ENCODE measurements at places on chromosomes 3 and 15.
A peak's percentile ranks its signal among the peaks of the same experiment; 100 is the strongest.

GRCh38 chr3:168407381-168407780 is 311.7 kb upstream of the GOLIM4 start:
- DNase-seq = no peak

GRCh38 chr3:145533696-145534095 is 627.3 kb downstream of the PLOD2 start:
- DNase-seq = no peak

DNA sequence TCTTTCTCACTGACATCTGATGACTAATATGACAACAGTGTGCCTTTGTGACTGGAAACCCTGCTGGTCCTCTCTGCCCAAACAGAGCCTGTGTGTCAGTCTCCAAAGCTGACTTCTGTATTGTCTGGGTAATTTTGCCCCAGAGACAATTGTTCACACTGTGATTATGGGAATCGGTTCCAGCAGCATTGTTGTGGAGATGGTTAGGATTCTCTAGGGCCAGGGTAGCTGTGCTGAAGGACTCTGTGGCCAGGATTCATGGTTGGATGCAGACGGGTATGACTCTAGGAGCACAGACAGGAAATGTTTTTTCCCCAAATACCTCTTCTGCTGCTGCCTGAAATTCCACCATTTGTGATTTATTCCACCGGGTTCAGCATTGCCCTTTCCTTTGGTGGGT is 57.5 kb upstream of the ITGA11 start:
- DNase-seq = no peak

GRCh38 chr3:13894096-13894806 is 14.4 kb upstream of the WNT7A start:
- DNase-seq = peak; percentile 2

DNA sequence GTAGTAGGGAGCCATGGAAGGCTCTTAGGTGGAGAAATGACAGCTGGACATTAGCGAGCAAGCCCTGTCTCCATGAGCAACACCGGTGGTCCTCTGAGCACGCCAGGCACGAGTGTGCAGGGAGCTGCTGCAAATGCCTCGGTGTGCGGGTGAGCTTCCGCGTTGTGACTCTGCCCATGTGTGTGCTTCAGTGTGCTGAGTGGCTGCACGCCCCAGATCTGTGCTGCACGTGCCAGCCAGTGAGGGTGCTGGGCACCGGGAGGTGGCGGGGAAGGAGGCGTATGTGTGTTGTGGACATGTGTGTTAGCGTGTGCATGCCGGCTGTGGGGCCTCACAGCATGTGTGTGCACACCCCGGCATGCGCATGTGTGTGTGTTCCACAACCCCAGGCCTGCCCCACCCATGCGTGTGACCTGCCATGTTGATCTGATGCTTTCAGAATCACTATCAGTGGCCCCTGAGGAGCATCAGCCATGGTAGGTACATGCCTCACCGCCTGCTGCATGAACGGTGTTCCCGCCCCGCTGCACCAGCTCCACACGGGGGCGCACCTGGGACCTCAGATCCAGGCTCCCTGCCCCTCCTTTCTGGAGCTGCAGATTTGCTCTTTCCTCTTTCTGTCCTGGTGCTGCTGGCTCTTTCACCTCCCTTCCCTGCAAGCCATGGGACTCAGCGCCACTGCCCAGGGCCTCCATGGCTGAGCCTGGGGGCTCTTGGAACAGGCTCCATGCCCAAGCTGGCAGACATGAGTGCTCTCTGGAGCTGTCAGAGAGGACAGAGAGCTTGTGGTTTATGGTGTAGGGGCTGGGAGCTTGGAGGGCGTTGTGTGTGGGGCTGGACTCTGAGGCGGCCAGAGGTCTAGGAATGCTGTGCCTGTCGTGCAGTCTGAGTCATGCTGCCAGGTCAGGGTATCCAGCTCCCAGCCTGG is 169.4 kb downstream of the TBC1D2B start:
- no peak for DNase-seq

DNA sequence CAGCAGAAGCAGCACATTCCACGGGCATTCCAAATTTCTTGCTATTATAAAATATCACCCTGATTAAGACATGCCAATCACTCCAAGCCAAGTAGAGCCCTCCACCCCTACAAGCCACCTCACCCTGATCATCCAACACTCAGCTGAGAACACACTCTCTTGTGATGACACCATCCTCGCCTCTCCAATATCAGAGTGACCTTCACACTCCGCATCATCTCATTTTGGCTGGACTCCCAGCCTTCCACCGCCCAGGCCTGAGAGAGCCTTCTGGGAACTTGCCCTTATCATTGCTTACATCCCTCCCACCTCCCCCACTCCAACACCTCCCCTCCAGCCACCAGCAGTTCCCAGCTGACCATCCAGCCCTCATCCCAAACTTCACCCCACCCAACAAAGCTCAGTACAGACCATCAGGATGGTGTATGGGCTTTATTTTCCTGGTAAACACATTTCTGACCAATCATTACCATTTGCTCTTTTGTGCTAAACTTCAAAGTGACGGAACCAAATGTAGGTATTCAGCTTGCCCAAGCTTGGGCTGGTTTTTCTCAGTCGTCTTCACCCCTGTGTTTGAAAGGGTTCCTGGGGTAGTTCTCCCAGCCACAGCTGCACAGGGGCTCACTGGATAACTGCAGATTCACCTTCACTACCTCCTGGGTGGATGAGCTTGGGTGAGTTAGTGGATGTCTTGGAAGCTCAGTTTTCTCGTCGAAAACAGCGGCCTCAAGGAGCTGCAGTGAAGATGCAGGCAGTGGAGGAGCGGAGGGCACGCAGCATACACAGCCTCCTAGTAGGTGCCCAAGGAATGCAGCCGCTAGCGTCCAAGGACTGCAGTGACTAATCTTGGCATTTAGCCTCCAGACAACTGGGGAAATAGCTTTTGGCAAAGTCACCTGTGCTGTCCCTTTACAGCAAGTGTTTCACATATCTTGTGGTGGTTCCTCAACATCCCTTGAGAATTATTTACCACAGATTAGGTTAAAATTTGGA is 115.1 kb downstream of the LIPC start:
- peak; percentile 76 for DNase-seq

DNA sequence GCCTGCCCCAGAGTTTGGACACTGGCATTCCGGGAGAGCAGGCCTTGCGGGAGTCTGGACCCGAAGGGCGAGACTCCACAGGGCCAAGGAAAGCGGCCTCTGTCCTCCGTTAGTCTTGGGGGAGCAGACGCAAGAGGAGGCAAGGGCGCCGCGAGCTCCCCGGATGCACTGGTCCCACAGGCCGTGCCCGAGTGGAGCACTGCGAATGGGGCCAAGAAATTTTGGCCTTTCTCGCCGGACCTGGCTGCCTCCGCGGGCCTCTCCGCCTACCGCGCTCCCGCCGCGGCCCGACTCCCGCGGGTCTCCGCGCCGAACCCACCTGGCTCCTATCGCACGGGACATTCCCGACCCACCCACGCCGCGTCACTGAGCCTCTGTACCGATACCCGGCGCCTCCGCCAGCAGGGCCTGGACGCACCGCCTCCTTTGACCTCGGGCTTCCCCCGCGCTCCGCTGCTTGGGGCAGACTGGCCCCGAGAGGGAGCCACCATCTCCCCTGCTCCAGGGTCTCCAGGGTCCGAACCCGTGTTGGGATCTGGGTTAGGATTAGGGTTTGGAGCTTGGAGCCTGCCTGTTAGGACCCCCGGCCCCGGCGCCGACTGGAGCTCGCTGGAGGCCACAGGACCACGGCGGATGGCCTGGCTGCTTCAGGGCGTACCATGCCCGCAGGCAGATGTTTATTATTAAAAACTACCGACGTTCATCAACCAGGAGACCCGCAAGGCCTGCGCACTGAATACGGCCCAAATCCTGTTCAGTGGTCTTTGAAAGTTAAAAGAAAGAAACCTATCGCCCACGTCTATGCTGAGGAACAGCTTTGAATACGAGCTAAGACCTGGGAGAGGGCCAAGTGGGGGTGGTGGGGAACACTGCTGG is 11.7 kb downstream of the SHOX2 start:
- no peak for DNase-seq

GRCh38 chr3:10015461-10015904 is 10.8 kb upstream of the FANCD2 start:
- peak; percentile 54 for DNase-seq

GRCh38 chr3:157581371-157581770 is 78.2 kb upstream of the VEPH1 start:
- no peak for DNase-seq

DNA sequence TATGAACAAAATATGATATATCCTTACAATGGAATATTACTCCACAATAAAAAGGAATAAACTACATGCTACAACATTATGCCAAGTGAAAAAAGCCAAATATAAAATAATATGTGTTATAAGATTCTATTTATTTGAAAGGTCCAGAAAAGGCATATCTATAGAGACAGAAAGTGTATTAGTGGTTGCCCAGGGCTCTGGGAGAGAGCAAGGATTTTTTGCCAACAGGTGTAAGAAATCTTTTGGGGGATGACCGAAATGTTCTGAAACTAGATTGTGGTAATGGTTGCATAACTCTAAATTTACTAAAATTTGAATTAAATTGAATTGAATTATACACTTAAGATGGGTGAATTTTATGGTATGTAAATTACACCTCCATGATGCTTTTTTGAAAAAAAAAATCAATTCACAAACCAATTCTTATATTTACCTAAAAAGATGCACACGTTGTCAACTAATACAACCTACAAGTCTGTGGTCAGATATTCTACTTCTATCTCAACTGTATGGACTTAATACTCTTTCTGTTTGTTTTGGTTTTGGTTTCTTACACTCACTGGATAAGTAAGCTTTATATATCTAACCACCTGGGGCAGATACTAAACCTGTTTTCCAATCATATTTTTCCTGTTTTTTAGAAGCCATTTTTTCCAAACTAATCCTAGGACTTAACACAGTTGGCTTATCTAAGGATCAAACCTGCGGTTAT is 75.8 kb downstream of the FBN1 start:
- no peak for DNase-seq

DNA sequence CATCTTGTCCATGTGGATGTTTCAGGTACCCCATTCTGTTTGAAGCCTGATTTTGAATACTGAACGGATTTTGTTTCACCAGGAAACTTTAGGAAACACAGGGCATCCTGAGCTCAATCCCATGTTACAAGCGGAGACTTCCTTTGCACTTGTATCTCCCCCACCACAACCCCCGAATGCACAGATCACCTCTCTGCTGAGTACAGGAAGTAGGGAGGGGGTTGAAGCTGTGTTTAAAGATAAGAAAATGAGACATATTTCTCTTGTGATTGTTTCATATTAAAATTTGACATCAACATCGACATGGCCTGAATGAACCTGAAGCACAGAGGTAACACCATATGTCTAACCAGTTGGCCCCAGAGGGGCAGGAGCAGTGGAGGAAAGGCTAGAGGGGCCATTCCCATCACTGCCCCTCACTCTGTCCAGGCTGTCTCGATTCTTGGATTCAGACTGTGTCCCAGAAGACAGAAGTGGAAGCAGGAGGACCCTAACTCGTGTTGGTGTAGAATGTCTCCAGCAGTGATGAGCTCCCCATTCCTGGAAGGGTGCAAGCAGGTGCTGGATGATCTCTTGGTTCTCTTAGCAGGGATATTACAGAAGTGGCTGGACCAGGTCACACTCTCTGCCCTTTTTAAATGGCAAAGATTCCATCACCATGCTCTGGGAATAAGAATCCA is 59.6 kb upstream of the IQSEC1 start:
- no peak for DNase-seq

Data from AG08396 (cell line).